Activated CD8-positive, alpha-beta memory T cell treated with anti-CD3 and anti-CD28 coated beads, Interleukin-2, amount 50 U/mL, for 48 hours (primary cell): ENCODE measurements at places on chromosomes 16 and 17.

DNA sequence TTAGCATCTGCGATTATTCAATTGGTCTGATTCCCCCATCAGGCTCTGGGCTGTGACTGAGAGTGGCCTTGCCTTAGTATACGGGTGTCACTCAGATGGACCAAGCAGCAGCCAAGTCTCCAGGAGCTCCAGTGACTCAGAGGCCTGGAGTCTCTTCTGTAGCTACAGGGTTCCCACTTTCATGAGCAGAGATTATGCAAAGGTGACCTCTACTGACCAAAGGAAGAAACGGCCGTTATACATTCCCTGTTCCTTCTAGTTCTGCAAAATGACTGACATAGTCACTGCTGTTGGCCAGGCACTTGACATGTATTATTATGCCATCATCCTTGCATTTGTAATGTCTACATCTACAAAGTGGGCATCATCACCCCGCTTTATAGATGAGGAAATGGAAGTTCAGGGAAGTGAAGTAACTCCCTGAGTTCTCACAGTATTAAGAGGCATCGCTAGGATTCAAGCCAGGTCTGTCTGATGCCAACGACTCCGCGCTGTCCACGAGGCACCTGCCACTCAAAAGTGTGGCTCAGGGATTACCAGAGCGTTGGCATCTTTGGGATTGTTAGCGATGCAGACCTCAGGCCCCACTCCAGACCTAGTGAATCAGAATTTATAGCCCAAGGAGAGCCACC, 23.3 kb downstream of the SLC38A7 start:
- DNase-seq: no peak

GRCh38 chr17:78228176-78228575, 3.3 kb upstream of the TMEM235 start:
- DNase-seq: no peak

DNA sequence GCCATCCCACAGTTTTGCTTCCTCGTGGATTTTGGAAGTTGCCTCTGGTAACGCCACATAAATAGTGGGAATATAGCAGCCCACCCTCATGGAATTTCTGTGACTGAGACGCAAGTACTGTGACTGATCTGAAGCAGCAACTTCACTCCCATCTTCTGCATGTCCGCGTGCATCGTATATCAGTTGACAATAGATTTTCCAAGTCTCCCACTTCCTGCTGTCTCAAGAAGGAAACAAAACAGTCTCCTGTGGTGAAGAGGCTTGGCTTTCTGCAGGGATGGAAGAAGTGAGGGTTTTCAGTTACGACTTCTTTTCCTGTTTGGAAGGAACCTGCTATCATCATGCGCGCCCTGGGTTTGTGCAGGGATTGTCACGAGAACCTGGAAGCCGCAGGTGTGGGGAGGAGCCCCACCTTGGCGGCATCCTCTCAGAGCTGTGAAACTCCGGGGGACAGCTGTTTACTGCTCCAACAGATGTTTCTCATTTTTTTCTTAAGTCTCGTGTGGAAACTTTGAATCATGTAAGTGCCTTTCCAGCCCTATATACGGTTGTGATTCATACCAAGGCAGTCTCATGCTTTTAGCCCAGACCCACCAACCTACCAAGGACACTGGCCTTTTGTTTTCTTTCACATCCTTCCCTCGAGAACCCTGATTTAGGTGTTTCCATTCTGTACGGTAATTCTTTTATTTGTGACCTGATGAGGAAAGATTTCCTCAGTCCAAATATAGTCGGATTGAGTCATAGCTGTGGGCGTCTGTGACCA, 57.5 kb downstream of the WIPI1 start:
- no peak for DNase-seq

DNA sequence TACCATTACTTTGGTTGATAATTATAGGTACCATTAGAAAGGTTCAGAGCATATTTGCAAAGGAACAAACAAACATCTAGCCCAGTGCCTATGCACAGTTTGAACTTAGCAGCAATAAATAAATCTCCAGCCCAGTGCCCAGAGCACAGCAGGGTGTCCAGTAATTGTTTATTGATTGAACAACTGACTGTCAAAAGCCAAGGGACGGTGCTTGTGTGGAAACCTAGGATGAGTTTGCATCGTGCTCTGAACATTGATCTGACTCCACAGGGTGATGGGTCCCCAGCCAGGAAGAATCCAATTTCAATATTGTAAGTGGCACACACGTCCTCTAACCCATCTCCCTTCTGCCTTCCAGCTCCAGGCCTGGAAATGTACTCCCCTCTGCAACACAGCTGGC, 625.5 kb upstream of the C16orf82 start:
- DNase-seq: no peak

- no peak for DNase-seq
These were observed 10.5 kb upstream of the FASN start for GRCh38 chr17:82108496-82108945.
